NB4 (cell line): ENCODE measurements at places on chromosomes 1 and 21.

- DNase-seq = no peak
Observed at GRCh38 chr21:14985306-14985705, 79.5 kb downstream of the NRIP1 start.

GRCh38 chr1:245153552-245154428 is 995 bp upstream of the KIF26B start:
- DNase-seq = peak; percentile 34

DNA sequence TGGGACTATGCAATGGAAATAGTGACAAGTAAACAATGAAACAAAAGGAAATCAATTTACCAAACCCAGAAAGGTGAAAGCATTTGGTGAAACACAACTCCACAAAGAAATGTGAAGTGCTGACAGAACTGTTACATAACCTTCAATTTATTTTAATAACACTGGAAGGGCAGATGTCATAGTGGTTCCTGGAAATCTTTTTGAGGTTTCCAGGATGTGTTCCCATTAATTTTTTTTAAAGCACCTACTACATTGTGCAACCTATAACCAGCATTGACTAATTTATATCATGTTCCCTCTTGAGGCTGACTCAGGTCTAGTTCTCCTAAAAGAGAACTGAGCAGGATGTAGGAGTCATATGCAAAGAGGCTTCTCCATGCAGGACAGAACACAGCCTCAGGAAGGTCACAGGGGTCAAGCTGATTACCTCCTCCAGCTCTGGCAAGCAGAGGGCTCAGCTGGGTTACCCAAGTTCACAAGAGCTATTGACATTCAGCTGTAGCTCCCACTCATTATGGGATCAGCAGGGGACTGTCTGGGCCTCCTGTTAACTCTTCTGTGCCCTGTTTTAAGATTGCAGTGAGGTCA is 157.1 kb upstream of the NRIP1 start:
- DNase-seq = peak; percentile 18

DNA sequence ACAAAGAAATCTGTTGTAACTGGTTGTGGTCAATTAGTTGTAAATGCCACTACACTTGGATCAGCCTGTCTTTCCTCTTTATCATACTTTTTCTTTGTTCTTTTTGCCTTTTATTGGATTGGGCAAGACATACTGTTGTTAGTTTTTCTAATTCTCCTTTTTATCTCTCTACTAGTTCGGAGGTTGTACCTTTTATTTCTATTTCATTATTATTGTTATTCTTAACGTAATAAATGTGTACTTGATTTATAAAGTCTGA is 59.2 kb downstream of the IVNS1ABP start:
- DNase-seq = no peak

DNA sequence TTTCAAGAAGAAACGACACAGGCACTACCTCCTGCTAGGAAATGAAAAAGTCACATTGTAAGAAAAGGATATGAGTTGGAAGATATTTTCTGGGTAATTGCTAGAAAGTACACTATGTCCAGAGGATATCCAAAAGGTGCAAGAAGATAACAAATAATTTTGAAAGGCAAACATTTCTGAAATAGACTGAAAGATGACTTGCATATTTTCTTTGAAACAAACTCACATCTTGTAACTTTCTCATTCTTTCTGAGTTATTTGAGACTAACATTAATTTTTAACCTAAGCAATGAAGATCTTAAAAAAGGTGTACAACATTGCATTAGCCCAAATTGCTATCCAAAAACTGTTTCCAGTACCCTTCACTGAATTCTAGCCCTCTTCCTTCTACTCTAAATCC is 79.6 kb upstream of the KCTD3 start:
- no peak for DNase-seq

- peak; percentile 52 for DNase-seq
Observed at GRCh38 chr1:16215882-16216753, 3.7 kb upstream of the ARHGEF19 start.

- DNase-seq = no peak
Observed at GRCh38 chr1:54462597-54463258, 56.5 kb upstream of the SSBP3 start.

- no peak for DNase-seq
Observed at GRCh38 chr21:35909456-35910223, 150.7 kb downstream of the SETD4 start.
